ENCODE measurements at places on chromosomes 3 and 15.

DNA sequence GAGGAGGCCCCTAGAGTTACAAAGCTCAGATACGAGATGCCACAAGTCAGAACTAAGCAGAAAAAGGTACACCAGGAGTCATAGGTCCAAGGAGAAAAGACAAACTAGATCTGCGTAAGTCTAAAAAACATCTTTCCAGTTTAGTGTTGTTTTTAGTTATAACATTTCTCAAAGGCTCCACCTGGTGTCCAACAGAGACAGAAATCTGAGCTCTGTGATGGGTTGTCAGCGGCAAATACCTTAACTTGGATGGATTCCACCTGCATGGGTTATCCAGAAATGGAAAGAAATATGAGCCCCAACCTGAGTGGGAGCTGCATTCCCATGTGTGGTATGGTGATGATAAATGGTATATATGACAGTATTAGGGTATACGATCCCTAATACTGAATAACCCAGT, 238.6 kb upstream of the CHRM5 start:
- DNase-seq, result peak; percentile 13

DNA sequence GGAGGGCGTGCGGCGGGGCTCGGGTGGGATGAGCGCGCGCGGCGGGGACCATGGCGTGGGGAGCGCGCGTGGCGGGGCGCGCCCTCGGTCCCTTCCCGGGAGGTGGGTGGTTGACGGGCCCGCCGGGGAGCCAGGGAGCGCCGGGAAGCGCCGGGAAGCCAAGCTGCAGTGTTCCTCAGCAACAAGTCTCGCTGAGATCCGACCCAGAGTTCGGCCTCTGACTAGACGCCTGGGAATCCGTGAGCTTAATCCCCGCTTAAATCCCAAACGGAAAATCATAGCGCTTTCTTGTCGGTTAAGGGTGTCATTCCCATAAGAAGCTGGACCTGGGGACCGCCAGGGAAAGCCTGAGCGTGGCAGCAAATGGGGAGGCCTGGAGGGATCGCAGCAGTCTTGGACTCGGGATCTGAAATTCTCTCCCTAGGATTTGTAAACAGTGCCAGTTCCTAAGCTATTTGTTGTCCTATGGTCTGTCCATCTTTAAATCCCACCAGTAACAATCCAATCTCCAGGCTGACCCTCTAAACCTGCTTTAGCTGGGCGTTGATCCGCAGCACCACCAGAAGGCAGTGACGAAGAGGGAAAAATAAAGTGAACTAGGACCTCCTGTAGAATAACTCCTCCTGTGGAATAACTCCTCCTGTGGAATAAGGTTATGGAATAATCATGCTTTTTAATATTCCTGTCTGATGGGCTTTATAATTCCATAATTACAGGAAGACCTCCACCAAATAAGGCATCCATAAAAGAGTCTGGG, 570 bp upstream of the NEDD4 start:
- peak; percentile 20 for DNase-seq

DNA sequence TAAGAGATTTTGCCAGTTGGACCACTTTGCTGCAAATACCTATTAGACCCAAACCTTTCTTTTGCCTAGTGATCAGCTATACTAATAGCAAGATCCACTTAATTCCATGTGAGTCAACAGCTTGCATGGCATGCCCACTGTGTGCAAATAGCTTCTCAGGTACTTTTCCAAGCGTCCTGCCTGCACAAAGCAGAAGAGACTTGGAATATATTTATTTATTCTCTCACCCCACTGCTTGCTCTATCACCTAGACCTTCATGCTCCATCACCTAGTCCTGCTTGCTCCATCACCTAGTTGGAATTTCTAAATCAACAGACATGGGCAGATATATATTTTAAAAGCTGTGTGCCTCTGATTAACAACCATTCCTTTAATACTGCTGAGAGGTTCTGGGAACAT, 47.6 kb downstream of the MBNL1 start:
- no peak for DNase-seq

- no peak for DNase-seq
These were observed 1.1 kb upstream of the PLCL2 start for GRCh38 chr3:16883723-16884083.

- DNase-seq, result no peak
These were observed 300.2 kb upstream of the RBMS3 start for GRCh38 chr3:28980631-28981030.
